Stimulated activated CD4-positive, alpha-beta T cell treated with anti-CD3 and anti-CD28 coated beads, Interleukin-2, amount 100 ng/mL, for 48 hours (primary cell): ENCODE measurements at places on chromosomes 4 and X.

GRCh38 chrX:69362856-69363255 lies 141.3 kb upstream of the NALF2 start:
- no peak for DNase-seq

GRCh38 chr4:172740434-172740833 lies 428.2 kb upstream of the GALNT7 start:
- DNase-seq, result no peak

- DNase-seq, result no peak
Observed at GRCh38 chr4:125388613-125389012, 73.9 kb downstream of the FAT4 start.

- DNase-seq, result no peak
Observed at GRCh38 chrX:38538134-38538533, 23.2 kb upstream of the TSPAN7 start.

DNA sequence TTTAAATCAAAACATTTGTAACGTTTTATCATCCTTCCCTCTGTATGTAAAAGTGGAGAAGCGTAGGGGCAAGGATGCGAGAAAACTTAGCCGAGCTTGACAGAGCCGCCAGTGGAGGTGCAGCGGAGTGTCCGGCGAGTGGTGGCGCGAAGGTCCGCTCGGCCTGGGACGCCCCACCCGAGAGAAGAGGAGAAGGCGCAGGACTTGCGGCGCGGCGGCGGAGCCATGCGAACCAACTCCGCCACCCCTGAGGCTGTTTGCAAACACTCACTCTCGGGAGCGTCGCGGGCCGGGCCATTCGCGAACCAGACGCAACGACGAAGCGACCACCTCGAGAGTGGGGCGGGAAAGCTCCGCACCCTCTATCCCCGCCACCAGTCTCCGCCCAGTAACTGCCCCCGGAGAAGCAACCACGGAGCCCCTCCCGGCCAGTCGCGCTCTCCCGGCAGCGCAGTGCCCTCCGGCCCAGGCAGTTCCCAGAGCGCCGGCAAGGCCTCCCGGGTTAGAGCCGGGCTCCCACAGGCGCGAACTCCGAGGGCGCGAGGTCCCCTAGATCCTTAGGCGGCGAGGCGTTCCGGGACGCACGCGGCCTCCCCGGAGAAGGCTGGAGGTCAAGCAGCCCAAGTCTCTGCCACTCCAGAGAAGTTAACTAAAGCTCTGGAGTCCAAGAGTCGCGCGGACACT lies 2.3 kb upstream of the MAB21L2 start:
- no peak for DNase-seq

DNA sequence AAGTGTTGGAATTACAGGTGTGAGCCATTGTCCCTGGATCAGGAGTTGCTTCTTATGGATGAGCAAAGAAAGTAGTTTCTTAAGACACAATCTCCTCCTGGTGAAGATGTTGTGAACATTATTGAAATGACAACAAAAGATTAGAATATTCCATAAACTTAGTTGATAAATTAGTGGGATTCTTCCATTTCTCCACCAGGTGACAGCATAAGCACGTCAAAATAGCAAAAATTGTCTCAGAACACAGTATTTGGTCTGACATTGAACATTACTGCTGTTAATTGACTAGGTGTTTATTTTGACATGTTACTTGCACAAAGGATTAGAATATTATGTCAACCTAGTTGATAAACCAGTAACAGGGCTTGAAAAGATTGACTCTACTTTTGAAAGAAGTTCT lies 21.6 kb downstream of the CLDN34 start:
- no peak for DNase-seq

GRCh38 chrX:95893636-95894035 lies 791.0 kb upstream of the DIAPH2 start:
- DNase-seq, result no peak

- no peak for DNase-seq
Observed at GRCh38 chrX:71364221-71364620, 1.9 kb upstream of the TAF1 start.

GRCh38 chr4:77662396-77662795 lies 56.8 kb downstream of the CXCL13 start:
- DNase-seq, result no peak

- DNase-seq, result no peak
Observed at GRCh38 chr4:149910604-149911350, 95.1 kb upstream of the IQCM start.

DNA sequence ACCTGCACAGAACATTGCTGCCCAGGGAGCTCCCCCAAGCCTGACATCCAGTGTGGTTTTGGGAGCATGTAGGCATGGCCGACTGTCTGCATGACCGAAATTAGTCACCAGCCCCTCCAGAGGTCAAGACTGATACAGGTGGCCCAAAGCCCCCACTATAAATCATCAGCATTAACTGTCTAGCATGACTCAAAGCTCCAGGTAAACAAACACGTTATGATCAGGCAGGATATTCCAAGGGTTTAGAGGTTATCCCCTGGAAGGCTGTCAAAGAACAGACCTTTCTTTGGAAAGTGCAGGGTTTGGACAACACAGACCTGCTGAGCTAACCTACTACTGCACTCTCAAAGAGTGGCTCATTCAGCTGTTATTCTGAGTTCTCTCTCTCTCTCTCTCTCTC lies 2.1 kb upstream of the FAM9A start:
- no peak for DNase-seq

DNA sequence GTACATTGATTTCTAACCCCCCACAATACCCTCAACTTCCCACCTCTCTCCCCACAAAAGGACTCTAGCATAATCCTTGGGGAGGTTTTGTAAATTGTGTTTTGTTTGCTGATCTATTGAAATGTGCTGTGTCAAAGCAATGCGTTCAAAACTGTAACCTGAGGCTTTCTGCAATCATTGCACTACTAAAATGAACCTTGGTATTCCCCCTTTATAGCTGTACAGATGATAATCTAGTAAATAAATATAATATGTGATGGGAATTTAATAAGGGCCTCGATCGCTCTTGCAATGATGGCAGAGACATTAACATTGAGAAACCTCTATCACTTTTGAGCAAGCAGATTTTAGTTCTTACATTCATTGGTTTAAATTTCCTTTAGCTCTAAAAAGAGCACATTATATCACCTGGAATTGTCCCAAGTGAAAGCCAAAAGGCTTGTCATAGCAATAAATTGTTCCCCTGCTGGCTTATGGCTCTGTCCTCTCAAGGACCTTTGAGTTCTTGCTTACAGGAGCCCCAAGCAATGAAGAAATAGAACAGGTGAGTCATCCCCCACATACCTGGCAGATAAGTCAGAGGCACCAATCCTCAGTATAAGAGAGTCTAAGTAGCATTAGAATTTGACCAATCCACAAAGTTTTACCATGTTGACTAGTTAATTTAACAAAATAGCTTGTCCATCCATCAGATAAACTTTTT lies 18.4 kb upstream of the ACE2 start:
- no peak for DNase-seq

DNA sequence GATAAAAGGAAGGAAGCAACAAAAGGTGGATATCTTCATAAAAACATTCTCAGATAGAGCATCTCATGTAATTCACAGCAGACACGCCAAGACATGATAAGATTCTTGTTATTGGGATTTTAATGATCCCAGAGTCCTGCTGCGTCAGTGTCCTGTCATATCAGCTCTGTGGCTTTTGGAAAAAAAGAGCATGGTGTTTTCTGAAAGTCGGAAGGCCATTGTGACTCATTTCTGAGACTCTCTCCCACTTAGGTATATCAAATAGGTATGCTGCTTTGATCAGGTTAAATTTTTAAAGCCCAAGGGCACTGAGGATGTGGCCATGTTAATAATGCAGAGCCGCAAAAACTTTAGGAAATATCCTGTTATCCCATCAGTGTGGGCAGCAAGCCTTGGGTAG lies 481.0 kb downstream of the KCNIP4 start:
- no peak for DNase-seq

DNA sequence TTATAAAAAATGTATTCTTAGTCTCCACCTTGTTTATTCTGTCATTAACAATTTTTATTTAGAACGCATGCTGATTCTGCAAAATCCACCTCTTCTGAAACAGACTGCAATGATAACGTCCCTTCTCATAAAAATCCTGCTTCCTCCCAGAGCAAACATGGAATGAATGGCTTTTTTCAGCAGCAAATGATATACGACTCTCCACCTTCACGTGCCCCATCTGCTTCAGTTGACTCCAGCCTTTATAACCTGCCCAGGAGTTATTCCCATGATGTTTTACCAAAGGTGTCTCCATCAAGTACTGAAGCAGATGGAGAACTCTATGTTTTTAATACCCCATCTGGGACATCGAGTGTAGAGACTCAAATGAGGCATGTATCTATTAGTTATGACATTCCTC lies 75.6 kb upstream of the SMARCA5 start:
- no peak for DNase-seq

DNA sequence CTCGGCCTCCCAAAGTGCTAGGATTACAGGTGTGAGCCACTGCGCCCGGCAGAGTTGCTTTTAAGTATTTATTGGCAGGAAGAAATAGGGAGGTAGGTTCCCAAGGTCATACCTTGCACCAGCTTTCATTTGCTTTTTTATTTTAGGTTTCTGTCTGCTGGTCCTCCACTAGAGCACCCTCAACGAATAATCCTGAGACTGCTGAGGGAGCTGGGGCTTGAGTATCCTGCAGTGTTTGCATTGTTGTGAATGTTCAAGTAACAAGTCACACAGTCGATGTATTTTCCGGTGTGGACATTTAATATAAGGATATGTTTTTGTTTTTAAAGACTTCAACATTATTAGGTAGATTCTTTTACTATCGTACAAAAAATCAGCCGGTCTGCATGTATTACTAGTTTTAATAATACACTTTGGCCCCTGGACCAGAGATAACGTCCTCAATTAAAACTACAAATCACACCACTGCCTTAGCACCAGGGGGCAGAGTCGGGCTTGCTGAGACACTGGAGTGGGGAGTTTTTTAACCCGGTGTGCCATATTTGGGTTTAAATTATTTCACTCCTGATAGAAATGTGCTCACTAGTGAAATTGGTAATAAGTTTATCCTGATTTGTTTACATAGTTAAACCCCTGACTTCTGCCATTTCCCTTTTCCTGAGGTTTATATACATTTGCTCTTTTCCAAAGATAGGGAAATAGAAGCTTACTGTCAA lies 11.6 kb downstream of the SMIM20 start:
- DNase-seq, result peak; percentile 20

DNA sequence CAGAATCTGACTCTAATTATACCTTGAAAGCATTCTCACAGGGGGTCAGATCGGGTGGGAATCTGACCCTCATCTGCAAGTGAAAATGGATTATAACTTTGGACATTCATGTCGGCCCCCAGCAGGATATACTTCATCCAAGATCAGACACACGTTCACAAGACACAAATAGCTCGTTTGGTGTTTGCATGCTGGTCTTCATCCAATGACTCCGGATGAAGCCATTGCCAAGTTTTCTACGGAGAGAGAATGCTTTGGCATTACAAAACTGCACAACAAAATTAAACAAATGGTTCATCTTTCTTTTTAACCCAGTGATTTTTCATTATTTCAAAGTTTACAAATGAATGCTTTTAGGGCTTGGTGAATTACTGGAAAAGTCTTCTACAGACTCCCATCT lies 105.5 kb downstream of the MID1 start:
- DNase-seq, result no peak

- peak; percentile 8 for DNase-seq
Observed at GRCh38 chr4:8229331-8229975, 30.4 kb downstream of the SH3TC1 start.

GRCh38 chr4:153273751-153274150 lies 69.5 kb downstream of the TRIM2 start:
- DNase-seq, result no peak

GRCh38 chr4:156594624-156595023 lies 377.0 kb downstream of the PDGFC start:
- no peak for DNase-seq

GRCh38 chr4:89263265-89263664 lies 44.3 kb downstream of the GPRIN3 start:
- DNase-seq, result no peak
